ENCODE measurements at places on chromosomes 3 and 15. TPM values are rescaled to one million over a fixed set of nuclear protein-coding genes. Genes with fewer than 3 reads are reported as not detected.

The DCLK3 gene
- not detected for total RNA-seq

The DZIP1L gene
- total RNA-seq = 13.3 TPM

The ST3GAL6 gene
- 1.7 TPM for total RNA-seq

The IFT122 gene
- 19.3 TPM for total RNA-seq

The SEMA3G gene
- total RNA-seq = 0.40 TPM

Data from epithelial cell of alveolus of lung (primary cell).